ENCODE measurements at places on chromosomes 6 and 20.

GRCh38 chr20:35892871-35893270 lies 61.4 kb downstream of the SCAND1 start:
- no peak for DNase-seq

DNA sequence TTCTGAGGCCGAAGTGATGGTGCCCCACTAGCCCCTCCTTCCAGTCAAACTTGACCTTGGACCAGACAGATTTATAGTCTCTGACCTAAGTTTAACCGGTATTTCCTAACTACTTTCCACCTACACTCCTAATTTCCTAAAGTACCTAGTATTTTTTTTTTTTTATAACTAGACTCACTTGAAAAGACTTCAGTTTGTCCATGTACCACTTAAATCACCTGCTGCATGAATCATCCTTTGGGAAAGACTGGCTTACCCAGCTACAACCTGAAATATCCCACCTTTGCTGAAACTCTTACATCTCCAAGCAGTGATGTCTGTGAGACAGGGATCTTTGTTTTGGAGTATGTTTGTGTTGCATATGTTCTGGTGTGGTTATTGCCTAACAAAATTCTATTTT lies 71.1 kb downstream of the ZDHHC14 start:
- DNase-seq: no peak

DNA sequence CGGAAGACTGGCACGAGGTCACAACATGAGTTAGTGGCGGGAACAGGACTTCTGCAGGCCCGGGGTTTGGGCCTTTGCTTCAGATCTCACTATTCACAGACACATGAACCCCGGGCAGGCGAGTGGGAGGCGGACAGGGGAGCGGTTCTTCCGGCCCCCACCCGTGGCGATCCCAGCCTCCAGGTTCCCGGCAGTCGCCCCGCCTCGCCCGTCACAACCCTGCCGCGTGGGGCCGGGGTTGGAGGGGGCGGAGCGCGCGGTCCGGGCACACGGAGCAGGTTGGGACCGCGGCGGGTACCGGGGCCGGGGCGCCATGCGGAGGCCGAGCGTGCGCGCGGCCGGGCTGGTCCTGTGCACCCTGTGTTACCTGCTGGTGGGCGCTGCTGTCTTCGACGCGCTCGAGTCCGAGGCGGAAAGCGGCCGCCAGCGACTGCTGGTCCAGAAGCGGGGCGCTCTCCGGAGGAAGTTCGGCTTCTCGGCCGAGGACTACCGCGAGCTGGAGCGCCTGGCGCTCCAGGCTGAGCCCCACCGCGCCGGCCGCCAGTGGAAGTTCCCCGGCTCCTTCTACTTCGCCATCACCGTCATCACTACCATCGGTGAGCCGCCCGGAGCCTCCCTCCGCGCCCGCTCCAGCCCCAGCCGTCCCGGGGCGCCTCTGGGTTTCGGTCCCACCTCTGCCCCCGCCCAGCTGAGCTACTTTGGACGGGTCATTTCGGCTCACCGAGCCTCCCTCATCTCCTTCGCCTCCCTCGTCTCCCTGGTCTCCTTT lies at the start of gene KCNK15:
KCNK15 (plus strand) TSS at position 268 of the 769 bp plus-strand sequence; CDS start at position 314, 46 bp downstream.
- no peak for DNase-seq

DNA sequence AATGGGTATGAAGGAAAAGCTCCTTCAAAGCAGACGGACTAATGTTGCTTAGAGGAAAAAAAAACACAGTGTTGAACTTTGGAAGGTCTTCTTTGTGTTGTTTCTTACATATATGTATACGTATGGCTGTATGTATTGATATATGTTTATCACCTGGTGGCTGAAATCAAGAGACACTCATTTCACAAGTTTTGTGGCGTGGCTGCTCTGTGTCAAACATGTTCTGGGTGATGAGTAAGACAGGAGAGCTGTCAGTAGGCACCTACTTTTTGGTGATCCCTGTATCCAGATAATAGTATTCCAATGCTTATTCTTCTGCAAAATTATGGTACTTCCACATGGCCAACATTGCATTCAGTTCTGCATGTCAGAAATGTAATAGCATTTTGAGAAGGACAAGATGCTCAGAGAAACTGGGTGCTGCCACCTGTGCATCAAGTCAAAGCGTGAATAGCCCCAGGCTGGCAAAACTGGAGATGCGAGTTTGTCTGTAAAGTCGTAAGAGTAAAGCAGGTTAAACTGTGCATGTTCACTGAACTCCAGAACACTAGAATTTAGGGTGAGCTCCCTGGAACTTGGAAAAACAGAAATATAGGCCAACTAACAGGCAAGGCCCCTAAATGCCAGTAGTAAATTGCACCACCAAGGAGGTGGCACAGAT lies 67.9 kb downstream of the ARMC2 start:
- no peak for DNase-seq

DNA sequence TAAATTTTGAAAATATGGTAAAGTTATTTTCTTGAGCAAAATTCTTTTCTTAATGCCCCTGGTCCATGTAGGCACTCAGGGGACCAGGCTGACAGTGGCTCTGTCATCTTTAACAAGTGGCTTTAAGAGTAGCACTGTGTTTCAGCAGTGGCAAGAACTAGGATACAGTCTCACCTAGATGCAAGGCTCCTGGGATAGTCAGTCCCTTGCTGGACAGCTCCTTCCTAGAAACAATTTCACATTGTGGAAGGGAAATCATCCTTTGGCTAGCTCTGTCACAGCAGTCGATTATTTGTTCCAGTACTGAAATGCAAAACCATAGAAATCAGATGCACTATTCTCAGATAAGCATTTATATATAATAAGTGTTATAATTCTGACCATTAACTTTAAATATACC lies 175.4 kb upstream of the KCNQ5 start:
- no peak for DNase-seq

All from NAMALWA (cell line).